ENCODE measurements at places on chromosomes 13 and 19. TPM values are rescaled to one million over a fixed set of nuclear protein-coding genes. Genes with fewer than 3 reads are reported as not detected.

GRCh38 chr13:27379694-27380641, 44.5 kb upstream of the GTF3A start:
- DNase-seq, result peak; percentile 39

GRCh38 chr13:24040835-24041234, 119.7 kb upstream of the SPATA13 start:
- DNase-seq, result no peak

DNA sequence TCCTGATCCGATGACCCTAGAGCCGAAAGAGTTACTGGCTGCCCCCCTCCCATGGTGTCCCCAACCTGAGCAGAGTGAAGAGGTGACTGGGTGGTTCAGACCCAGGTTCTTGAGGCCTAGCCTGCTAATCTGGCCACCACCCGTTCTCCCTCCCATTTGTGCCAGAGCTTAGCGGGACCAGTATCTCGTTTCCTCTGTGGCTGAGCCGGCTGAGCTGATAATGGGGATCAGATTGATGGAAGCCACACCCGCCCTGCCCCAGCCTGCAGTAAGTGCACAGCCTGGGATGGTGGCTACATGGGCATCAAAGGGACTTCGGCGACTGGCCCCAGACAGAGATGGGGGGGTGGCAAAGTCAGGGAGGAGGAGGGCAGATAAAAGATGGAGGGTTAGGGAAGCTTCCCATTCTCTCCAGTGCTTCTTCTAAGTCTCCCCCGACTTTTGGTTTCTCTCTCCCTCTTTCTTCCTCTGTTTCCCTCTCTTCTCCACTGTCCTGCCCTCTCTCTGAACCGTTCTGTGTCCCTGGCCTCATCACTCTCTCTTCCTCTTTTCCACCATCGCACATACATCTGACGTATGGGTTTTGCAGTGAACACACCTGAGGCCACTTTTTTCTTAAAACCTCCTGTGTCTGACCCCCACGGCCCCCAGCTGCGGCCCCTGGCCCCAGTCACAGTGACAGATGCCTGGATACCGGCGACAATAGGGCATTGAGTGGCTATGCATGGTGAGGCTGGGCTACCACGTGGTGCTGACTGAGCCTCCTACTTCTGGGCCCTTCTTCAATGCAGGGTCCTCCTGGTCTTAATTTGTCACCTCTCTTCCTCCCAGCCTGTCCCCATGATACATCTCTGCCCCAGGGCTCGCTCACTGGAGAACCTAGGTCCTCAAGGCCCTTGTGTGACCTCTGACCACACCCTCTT, 2.4 kb downstream of the ELAVL3 start:
- no peak for DNase-seq

GRCh38 chr13:36552334-36552733, 120.0 kb downstream of the CCNA1 start:
- DNase-seq, result no peak

- DNase-seq, result no peak
Observed at GRCh38 chr19:4423416-4424126, 21.1 kb downstream of the CHAF1A start.

GRCh38 chr19:33487901-33488800, 33.4 kb downstream of the PEPD start:
- no peak for DNase-seq

LILRB2 gene
- 3.1 TPM for total RNA-seq

BICRA gene
- total RNA-seq, result 8.7 TPM

GRCh38 chr13:97849305-97849704, 104.2 kb upstream of the IPO5 start:
- no peak for DNase-seq

GPR183 gene
- 1.4 TPM for total RNA-seq

DNA sequence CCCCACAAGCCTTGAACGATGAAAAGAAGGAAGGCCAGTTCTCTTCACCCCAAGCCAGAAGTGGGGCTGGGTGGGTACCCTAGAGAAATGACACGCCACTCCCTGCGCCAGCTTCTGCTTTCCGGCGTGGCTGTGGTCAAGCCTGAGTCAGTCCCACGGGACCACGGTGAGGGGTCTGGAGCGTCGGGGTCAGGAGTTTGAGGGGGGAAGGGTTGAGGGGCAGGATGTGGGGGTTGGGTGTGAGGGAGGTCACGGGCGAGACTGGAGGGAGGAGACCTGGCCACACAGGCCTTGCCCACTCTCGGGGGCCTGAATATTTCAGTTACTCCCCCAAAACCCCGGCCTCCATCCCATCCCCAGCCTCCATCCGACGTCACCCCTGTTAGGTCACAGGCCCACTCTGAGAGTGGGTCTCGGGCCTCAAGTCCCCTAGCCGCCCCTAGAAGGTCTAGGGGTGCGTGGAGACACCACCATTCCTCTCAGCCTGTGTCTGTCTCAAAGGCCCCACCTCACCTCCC, 500 bp upstream of the IFI30 start:
- DNase-seq, result no peak

DNA sequence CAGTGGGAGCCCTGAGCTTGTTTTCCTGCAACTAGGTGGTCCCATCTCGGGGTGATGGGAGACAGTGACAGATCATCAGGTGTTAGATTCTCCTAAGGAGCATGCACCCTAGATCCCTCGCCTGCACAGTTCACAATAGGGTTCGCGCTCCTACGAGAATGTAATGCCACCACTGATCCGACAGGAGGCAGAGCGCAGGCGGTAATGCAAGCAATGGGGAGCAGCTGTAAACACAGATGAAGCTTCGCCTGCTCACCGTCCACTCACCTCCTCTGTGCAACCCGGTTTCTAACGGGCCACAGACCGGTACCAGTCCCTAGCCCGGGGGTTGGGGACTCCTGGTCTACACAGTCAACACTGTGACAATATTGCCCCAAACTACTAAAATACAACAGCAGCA, 38.8 kb downstream of the CARD8 start:
- DNase-seq, result no peak

DNA sequence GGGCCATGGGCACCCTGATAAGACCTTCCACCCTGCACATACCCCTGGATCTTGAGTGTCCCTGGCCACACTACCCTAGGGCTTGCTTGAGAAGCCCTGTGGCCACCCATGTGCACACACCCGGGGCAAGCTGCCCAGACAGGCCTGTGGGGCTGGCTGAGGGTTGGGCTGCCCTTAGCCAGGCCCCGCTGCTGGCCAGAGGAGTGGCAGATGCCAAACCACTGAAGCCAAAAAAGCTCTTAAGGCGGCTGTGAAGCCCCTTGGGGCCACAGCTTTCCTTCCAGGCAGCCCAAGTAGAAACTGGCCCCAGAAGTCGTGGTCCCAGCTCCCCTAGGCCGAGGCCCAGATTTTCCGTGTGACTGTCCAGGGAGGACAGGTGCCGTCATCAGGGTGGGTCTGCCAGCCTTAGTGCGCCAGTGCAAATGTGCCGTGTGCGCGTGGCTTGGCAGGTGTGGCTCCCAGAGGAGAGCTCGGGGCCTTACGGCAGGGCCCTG, 14.8 kb downstream of the CEBPG start:
- no peak for DNase-seq

CDC42EP5 gene
- total RNA-seq, result 6.5 TPM

DNA sequence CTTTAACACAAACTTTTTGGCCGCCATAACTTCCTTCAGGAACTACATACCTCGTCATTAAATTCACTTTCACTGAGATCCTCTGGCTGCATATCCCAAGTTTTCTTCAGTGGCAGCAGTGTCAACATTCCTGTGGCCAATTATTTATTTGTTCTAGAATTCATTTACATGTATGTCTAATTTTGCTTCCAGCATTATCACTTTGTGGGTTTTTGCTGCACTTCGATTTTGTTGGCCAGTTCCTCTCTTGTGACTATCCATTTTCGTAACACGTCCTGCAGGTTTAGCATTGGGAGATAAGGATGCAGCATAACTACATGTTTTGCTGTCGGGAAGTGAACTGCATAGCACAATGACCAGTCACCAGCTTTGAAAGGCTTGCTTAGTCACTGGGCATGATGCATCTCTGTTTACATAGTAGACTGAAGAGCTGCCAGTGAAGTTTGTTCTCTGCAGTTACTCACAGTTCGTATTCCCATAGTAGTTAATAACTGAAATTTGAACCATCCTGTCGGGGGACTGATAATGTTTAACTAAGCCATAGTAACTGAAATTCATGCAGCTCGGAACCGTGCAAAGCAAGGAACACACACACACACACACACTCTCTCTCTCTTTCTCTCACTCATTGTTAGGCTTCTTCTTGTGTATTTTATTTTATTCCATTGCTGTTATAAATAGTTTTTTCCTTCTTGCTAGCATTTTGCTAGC, 28.3 kb downstream of the ZNF507 start:
- DNase-seq, result no peak

LGALS7 gene
- total RNA-seq, result not detected

DNA sequence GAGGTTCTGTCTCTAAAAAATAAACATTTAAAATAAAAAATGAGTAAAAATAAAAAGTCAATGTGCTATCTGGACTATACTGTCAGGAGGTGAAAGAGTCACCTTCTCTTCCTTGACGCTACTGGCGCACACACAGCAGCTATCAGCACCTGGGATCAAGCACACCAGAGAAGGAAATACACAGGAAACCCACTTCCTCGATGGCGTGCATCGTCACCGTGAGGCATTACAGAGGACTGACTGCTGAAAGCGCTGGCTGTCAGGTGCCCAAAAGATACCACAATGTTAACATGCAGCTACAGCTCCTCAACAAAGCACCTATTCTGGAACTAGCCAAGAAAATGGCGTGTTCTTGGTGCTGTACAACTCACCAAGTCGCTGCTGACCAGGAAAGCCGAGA, 6.1 kb downstream of the SLC35E1 start:
- DNase-seq, result no peak

ZNF135 gene
- 3.9 TPM for total RNA-seq

DNA sequence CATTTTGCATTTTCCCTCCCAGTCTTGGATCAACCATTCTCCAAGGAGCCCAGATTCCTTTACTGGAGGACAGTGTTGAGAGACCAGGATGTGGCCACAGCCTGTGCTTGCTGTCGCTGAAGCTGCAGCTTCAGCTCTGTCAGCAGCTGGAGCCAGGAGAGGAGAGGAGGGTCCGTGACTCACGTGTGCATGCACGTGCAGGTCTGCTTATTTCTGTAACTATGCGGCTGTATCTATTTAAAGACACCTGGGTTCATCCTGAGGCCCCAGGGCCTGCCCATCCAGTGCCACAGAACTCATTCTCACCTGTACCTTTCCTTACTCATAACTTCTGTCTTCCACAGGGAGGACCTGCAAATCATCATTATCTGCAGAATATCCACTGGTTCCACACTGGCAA, 8.2 kb upstream of the LAMP1 start:
- no peak for DNase-seq

DNA sequence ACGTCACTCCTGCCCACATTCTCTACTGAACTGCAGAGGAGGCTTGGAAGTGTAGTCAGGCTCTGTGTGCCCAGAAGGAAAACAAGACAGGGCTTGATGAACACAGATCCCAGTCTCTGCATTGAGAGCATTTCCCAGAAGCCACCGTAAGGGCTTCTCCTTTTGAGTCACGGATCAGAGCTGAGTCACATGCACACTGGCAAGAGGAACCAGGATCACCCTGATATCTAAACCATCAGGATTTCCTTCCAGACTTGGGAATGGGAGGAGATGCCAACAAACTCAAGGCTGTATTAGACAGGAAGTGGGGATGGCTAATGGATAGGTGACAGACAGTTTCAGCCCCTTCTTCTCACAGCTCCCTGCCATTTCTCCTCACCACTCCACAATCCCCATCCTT, 17.7 kb upstream of the FBXO17 start:
- DNase-seq, result no peak

- DNase-seq, result no peak
Observed at GRCh38 chr19:35789978-35790944, 14.9 kb downstream of the ARHGAP33 start.

- no peak for DNase-seq
Observed at GRCh38 chr13:97125810-97126738, 96.1 kb upstream of the MBNL2 start.

- DNase-seq, result no peak
Observed at GRCh38 chr19:8167985-8168384, 18.6 kb upstream of the FBN3 start.

DNA sequence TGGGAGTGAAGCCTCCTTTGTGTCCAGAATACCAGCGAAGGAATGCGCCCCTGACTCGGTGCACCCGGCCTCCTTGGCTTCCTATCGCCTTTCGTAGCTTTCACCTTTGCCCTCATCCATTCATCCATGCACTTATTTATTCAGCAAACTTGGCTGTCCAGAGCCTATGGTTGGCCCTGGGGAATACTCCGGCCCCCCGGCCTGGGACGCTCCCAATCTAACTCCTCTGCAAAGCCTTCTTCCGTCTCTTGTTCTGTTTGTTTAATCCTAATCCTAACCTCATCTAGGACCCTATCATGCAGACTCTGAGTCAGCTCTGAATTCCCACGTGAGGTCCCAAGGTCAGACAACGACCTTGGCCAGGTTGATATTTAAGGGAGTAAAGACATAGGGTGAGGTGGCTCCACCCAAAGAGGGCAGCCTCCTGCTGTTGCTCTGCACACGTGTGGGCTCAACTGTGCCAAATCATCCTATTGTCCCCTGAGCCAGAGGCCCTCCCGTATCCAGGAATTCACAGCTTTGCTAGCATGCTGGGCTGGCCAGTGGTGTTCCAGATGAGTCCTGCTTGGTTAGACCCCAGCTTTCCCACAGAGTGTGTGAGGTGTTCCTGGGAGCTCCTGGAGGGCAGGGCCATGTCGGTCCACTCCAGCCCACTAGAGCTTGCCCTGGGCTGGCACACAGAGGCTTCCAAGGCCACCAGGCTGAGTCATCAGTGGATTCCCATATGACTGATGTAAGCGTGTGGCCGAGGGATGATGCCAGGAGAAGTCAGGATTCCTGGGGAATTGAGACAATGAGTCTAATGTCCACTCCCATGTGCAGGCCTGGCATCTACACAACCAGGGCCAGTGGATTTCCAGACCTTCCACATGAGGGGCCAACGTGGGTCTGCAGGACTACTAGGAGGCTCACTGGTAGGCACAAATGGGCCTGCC, 6.5 kb upstream of the CCNE1 start:
- DNase-seq, result no peak

LRP3 gene
- 13.7 TPM for total RNA-seq

DNA sequence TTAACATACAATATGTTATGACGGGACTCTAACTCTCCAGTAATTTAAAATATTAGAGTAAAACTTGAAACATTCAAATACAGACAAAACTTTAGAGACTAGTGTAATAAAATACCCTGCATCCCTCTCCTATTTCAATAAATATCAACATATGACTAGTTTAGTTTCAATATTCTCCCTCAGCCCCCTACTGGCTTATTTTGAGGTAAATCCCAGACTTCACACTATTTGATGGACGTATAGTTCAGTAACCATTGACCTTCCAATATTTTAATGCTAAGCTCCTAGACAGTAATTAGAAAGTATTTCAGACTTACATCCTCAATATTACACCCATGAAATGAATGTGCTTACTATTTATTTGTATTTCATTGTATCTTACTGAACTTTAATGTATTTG, 180.7 kb upstream of the STARD13 start:
- no peak for DNase-seq

DNA sequence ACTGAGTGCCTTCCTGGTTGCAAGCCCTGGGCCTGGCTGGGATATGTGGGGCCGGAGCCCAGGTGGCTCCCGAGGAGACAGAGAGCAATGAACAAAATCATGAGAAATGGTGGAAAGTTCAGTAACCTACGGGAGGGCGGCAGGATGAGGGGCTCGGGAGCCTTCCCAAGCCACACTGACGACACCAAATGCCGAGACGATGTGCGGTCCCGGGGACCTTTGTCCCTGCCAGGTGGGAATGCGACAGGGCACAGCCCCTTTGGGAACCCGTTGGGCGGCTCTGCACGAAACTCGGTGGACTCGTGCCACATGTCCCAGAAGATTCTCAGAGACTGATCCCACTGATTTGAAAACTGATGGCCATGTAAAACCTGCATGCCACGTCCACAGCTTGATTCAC, 11.7 kb upstream of the ZNF14 start:
- DNase-seq, result no peak

ZFR2 gene
- total RNA-seq, result not detected
